ENCODE measurements at places on chromosomes 12 and 14.

GRCh38 chr14:71071042-71071441 lies 163.8 kb downstream of the PCNX1 start:
- DNase-seq: no peak

DNA sequence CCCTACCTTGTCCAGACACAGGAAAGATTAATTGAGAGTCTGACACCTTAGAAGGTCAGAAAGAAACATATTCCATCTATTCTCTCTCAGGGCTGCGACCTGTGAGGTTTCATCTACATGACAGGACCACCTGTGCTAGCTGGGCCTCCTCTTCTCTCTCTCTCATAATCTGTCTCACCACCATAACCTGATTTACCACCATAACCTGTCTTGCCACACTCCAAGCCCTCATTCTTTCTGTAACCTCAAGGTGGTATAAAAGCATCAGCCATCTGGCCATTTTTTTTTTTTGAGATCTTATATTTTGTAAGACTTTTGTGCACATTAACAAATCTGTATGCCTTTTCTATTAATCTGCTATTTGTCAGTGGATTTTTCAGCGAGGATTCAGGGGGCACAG lies 75.5 kb downstream of the ACADS start:
- no peak for DNase-seq

DNA sequence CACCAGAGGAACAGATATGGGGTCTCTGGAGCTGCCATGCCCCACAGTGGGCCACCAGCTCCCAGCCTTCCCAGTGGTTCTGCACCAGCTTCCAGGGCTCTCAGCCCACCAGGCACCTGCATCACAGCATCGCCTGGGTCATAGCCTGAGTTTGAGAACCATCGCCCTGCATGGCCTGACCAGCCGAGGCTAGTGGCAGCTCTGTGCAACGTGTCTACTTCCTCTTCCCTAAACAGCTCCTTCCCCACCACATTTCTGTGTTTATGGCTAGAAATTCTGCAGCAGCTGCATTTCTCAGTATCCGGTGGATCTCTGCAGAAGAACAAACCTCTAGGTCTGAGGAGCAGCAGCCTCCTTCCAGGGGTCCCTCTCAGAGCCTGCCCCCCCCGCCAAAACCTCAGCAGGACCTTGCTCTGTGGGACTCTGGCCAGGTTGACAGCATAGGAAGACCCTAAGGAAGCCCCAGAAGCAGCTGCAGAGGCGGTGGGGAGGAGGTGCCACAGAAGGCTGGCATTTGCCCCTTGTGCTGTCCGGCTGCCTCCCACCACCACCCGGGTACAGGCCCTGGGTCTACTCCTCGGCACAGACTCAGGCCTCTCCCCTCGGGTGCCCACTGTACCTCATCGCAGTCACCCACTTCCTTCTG lies 47.7 kb downstream of the PSMA6 start:
- DNase-seq: no peak

DNA sequence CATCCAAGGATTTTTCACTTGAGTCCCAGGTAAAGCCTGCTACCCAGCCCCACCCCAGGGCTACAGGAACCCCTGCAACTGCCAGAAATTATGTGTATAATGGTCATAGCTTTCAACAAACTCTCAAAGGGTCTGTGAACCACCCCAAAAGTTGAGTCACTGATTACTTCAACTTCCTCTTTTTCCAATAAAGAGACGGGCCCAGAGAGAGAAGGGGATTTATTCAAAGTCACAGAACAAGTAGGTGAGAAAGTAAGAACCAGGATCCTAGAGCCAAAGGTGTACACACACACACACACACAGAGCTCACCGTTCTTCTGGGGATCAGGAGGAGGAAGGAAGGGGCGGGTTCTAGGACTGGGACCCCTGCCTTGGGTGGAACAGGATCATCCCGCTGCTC lies 4.8 kb upstream of the ITPK1 start:
- no peak for DNase-seq

GRCh38 chr12:73465106-73465505 lies 1072.5 kb upstream of the ATXN7L3B start:
- no peak for DNase-seq

GRCh38 chr14:21191809-21192446 lies 36.1 kb upstream of the OR5AU1 start:
- DNase-seq: peak; percentile 81

DNA sequence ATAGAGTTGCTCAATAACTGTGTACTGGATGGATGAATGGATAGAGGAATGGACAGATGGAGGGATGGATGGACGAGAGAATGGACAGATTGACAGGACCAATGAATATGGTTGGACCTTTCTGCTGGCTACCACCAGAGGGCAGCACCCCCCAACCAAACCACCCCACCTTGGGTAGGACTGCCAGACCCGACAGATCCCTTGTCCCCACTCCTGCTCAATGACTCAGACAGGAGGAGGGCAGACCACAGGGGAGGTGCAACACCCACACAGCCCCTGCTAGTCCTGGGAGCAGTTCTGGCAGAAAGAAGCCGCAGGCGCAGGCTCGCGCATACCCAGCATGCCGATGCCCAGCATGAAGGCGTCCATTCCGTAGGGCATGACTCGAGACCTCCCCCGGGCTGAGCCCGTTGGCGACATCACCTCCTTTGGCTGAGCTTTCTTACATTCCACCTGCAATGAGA lies 12.4 kb downstream of the MSI1 start:
- DNase-seq: peak; percentile 92

GRCh38 chr12:10135126-10135525 lies 5.1 kb upstream of the CLEC7A start:
- no peak for DNase-seq
